ENCODE measurements at places on chromosomes 2 and 18.

GRCh38 chr2:181684454-181685149, 4.3 kb upstream of the NEUROD1 start:
- DNase-seq = no peak

GRCh38 chr2:64913357-64913869, 75.8 kb upstream of the SLC1A4 start:
- DNase-seq = peak; percentile 7

DNA sequence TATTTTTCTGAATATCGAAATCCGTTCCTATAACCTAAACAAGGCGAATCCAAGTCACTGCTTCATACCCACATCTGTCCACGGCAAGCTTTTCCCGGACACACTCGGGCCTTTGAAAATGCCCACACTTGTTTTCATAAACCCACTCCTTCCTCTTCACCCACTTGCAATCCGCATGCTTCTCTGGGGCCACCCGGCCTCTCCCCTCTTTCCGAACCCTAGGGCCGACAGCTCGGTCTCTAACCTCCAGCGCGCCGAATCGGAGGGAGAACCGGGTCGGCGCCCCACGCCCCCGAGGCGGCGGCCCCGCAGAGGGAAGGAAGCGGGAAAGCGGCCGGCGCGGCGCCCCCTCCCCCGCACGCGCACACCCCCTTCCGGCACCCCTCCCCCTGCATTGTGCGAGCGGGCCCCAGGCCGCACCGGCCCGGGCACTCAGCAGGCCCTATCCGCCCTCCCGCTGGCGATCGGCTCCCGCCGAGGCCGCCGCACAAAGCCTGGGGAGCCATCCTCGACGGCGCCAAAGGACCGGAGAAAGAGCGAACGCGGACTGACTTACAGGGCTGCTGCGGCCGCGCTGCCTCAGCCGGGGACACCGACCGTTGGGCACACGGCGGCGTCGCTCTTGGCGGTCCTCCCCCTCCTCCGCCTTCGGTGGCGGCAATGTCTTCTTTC, 467 bp downstream of the PUM2 start:
- DNase-seq = no peak

DNA sequence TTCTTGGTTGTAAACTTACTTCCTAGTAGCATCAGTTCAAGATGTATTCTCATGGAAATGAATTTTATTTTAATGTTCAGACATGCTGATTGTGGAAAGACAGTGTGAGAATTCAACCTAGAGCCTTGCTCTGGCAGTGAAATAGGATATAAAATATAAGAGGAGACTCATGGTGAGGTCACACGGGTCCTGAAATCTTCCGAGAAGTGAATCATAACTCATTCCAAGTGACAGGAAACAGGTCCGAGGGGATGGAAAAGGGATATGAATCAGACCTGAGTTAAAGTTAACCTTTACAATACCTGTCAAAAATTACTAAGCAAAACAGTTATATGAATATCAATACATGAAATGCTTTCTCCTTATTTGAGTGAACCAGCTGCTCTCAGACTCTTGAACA, 185.2 kb upstream of the LRRTM1 start:
- DNase-seq = peak; percentile 62

DNA sequence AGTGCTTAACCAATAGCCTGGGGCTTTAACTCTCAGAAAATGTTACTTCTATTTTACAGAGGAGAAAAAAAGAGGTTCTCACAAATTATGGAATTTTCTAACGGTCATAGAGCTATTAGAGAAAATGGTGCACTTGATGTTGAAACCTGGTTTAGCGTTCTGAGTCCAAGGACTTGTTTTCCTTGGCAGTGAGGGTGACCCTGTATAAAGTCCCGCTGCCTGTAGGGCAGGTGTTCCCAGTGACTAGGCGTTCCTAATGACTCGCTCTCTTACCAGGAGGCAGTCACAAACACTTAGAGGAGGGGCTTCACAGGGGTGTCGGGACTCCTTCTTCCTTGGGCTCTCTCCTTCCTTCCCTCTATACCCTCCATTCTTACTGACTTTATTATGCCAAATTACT, 175.8 kb downstream of the ACTR3 start:
- no peak for DNase-seq

DNA sequence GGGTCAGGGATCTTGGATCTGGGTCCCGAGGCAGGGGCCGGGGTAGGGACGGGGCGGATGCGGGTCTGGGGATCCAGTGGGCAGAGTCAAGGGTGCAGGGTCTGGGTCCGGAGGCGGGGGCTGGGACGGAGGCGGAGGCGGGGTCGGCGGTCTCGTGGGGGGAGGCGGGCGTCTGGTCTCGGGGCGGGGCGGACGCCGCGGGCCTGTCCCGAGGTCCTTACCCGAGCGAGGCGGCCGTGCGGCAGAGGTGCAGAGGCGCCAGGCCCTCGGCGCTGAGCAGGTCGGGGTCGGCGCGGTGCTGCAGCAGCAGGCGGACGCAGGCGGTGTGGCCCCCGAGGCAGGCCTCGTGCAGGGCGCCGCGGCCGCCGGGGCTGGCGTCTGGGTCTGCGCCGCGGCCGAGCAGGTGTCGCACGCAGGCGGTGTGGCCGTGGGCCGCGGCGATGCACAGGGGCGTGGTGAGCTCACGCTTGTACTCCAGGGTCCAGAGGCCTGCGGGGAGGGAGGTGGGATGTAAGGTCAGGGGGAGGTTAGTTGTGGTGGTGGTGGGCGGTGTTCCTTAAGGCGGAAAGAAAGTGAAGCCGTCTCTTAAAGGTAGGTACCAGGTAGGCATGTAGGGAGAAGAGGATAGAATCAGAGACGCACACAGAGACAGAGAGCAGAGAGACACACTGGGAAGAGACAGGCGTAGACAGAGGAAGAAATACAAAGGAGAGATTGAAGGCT, 26.6 kb downstream of the ASB18 start:
- no peak for DNase-seq

DNA sequence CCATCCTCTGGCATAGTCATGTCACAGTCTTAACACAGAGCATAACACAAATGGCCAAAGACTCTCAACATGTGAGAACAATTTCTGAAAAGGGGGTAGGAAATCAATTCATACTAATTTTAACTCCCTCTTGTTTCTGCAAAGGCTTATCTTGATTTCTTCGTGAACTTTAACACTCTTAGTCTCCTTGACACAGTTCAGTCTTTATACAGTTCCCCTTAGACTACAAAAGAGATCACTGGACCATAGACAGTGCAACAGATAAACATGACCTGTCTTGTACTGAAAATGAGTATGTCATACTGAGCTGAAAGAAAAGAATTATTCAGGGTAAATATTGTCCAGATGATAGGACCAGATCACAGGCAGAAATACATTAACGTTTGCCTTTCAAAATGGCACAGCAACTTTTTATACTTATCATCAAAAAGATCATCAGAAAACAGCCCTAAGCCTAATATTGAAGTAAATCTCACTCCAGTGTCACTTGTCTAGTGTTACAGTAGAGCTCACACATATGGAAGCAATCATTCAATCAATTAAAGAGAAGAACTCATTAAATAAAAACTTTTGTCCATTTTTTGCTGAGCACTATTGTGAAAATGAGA, 56.4 kb upstream of the VRK2 start:
- no peak for DNase-seq

DNA sequence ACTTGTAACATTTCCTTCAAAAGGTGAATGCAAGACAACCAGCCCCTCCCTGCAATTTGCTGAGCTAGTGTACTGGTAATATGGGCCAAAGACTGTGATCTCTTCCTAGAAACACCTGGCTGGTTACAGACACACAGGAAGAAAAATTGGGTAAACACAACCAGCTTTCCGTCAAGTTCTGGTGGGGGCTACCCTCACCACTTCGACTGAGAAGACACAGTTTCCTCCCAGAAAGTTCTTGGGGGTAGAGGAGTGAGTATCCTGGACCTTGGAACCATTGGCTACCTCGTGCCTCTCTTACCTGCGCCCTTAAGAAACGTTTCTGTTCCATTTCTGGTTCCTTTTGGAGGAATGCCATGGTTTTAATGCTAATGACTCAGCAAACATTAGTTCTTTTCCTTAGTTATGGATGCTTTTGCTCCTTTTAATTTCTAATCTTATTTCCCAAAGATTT, 120.9 kb upstream of the DLX2 start:
- DNase-seq = no peak

GRCh38 chr2:96409081-96409819, 73.7 kb downstream of the NCAPH start:
- no peak for DNase-seq

DNA sequence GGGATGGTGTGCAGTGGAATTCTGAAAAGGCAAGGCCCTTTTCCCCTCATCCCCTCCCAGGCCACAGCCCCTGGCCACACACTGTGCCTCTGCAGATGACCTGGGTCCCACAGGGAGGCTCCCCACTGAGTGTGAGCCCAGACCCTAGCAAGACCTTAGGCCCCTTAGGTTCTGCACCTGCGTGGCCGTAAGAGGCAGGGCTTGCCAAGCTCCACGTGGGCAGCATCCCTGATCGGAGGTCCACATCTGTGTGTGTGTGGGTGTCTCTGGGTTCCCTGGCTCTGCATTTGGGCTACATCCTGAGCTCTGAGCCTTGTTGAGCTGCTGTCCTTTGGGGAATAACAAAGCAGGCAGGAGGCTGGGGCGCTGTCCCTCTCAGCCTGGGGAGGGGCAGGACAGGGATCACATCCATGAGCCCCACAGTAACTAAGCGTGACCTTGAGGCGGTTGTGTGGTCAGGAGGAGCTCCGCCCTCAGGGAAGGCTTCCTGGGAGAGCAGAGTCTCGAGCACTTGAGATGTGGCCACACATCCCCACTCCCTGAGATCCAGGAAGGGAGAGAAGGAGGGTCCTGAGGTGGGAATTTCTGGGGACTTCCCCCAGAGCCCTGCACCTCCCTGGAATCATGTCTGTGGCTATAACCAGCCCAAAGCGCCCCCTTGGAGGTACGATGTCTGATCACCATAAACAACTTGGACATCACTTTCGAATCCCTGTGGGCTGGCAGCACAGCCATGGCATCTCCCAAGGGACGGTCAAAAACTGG, 84.8 kb downstream of the STPG4 start:
- DNase-seq = peak; percentile 88

- DNase-seq = no peak
Measured at GRCh38 chr2:37394263-37394662, 49.8 kb downstream of the QPCT start.

DNA sequence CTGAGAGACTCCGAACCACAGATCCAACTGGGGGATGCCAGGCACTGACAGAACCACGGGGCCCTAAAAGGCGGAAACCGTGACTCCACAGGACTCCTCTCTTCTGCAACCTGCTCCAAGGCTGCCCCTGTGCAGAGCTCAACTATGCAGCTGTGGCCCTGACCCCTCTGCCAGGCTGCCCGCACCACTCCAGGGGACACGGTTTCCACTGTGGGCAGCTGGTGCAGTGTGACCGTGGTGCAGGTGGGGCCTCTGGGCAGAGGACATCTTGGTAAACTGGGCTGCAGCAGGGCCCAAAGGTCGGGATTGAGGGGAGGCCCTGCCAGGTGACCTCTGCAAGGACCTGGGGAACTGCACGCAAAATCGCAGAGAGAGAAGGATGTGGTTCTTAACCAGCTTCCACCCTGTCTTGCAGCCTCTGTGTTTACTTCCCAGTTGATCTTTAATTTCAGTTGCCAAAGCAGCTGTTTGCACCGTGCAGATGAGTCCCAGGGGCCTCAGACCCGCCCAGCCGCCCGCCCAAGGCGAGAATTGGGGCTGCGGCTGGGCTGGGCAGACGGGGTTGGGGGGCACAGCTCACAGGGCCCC, 104.6 kb upstream of the CTDP1 start:
- DNase-seq = no peak

DNA sequence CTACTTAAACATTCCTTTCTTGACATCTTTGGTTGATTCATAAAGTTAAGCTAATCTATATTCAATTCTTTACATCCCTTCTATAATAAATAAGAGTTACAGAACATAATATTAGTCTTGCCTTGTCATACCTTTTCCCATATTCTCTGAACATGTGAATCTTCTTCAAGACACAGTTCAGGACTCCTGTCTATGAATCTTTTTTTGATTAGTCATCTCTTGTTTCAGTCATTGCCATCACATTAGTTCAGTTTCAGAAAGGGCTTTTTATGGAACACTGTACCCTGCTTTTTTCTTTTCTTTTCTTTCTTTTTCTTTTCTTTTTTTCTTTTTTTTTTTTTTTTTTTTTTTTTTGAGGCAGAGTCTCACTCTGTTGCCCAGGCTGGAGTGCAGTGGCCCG, 181.2 kb downstream of the UBE2E3 start:
- DNase-seq = no peak

DNA sequence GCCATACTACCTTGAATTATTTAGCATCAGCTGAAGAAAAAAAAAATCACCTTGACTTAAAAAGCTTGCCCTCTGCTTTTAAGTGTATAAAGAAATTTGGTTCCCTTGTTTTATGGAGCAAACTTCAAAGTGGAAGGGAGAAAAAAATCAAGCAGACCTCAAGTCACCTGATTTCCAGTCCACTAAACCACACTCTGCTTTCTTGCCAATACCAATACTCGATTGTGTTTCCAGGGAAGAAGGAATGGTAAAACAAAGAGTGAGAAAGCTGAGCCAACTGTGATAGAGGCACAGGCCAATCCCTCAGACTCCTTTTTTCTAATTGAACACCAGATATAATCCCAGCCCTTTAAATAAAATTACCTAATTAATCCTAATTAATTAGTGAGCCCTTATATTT, 587.3 kb downstream of the ARHGAP15 start:
- no peak for DNase-seq

- peak; percentile 65 for DNase-seq
Measured at GRCh38 chr2:24435391-24436316, 55.4 kb upstream of the NCOA1 start.

GRCh38 chr2:236250286-236250685, 13.9 kb downstream of the ASB18 start:
- DNase-seq = peak; percentile 4

DNA sequence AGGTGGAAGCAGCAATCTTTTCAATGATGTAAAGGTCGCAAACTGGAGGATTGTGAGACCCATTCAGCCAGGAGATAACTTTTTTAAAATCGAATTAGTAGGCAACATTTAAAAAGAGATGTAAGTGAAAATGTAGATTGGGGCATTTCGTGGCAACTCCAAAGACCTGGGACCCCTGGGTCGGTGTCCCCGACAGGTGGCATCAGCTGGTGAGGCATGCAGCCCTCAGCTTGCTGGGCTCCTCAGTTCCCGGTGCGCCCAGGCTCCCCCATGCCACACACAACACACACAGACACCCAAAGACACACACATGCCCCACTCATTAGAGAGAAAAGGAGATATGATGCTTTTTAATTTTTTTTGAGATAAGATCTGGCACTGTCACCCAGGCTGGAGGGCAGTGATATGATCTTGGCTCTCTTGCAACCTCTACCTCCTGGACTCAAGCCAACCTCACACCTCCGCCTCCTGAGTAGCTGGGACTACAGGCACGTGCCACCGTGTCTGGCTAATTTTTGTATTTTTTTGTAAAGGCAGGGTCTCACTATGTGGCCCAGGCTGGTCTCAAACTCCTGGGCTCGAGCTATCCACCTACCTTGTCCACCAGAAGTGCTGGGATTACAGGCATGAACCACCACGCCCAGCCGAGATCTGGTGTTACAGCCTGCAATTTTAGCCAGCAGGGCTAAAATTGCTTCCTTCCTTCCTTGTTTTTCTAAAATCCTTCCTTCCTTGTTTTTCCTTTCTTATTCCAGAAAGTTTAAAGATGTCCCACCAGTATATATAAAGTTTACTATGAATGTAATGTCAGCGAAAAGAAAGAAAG, 122.6 kb upstream of the EPAS1 start:
- no peak for DNase-seq

GRCh38 chr2:242085941-242086621, 216.6 kb downstream of the RTP5 start:
- DNase-seq = peak; percentile 13

Measured in EH (cell line).